ENCODE measurements at places on chromosomes 5 and 9. TPM values are rescaled to one million over a fixed set of nuclear protein-coding genes. Genes with fewer than 3 reads are reported as not detected.

The ABCA1 gene
- 4.3 TPM for total RNA-seq

- no peaks in the 10 kb centered on the region for H3K27me3 ChIP-seq
- no peak for DNase-seq
- peaks cover 44% of the 10 kb centered on the region for H3K36me3 ChIP-seq
- no peaks in the 10 kb centered on the region for H3K4me1 ChIP-seq
Measured at GRCh38 chr5:112907166-112907631, 14.8 kb downstream of the REEP5 start.

DNA sequence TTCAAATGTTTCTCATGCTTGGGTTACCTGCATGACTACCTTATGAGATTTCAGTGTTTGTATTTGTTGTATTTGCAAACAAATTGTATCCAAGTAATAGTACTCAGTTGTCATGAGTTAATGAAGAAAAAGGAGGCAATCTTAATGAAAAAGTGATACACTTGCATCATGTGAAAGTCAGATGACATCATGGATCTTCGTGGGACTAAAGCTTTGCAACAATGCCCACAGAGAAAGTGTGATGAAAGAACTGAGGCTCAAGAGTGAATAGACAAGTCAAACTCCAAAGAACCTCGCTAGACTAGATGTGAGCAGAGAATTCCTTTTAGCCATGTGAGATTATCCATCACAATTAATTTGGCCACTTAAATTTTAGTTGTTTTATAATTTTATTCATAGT, 75.4 kb upstream of the ADRB2 start:
- no peaks in the 10 kb centered on the region for H3K36me3 ChIP-seq
- no peaks in the 10 kb centered on the region for H3K4me1 ChIP-seq
- H3K27ac ChIP-seq = no peak overlapping the region
- no peak overlapping the region for H3K4me3 ChIP-seq
- DNase-seq = no peak
- H3K27me3 ChIP-seq = no peaks in the 10 kb centered on the region

- H3K27ac ChIP-seq = no peak overlapping the region
- DNase-seq = no peak
- no peak overlapping the region for H3K4me3 ChIP-seq
- H3K27me3 ChIP-seq = peaks cover 4% of the 10 kb centered on the region
- no peaks in the 10 kb centered on the region for H3K36me3 ChIP-seq
Measured at GRCh38 chr5:176734756-176735342, 75.5 kb upstream of the UNC5A start.

All from CD4-positive, CD25-positive, alpha-beta regulatory T cell (primary cell).